ENCODE measurements at places on chromosomes 16 and 17.

DNA sequence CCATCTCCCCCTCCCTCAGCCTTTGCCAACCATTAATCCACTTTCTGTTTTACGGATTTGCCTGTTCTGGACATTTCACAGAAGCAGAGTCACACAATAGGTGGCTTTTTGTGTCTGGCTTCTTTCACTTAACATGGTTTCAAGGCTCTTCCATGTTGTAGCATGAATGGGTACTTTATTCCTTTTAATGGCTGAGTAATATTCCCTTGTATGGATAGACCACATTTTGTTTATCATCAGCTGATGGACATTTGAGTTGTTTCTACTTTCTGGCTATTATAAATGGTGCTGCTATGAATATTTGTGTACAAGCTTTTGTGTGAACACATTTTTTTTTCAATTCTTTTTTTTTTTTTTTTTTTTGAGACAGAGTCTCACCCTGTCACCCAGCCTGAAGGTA, 175.6 kb upstream of the RPH3AL start:
- no peak for DNase-seq

GRCh38 chr17:12548558-12548957, 117.1 kb upstream of the MYOCD start:
- no peak for DNase-seq

DNA sequence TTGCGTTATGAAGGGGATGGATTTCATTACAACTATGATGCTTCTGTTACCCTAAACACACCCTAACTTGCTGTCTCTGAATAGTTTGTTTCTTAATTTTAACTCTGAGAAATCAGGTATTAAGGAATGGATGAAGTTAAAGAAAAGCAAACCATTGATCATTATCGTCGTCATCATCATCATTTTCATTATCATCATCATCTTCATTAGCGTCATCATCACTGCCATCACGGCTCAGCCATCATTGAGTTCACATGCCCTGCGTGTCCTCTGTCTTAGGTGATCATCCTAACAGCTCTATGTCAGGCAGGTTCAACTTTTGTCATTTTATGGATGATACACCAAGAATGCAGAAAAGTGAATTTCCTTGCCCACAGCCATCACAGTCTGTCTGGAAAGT, 477.5 kb upstream of the EEF2KMT start:
- DNase-seq, result no peak

DNA sequence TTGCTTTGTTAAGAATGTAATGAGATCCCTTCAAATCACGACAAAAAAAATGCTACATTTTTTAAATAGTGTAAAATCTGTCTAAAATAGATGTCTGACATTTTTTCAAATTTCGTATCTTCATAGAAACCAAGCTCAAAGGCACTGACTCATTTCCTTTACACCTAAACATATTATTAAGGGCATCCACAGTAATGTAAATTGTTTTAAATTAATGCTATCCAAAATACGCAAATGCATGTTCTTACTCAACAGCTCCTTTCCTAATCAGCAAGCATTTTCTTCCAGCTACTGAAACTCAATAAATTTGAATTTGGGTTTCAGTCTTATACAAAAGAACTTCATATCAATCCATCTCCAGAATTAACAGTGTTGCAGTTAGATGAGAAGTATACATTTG, 4.3 kb downstream of the C16orf87 start:
- no peak for DNase-seq

- DNase-seq, result no peak
Measured at GRCh38 chr16:58948244-58948643, 214.1 kb upstream of the GOT2 start.

DNA sequence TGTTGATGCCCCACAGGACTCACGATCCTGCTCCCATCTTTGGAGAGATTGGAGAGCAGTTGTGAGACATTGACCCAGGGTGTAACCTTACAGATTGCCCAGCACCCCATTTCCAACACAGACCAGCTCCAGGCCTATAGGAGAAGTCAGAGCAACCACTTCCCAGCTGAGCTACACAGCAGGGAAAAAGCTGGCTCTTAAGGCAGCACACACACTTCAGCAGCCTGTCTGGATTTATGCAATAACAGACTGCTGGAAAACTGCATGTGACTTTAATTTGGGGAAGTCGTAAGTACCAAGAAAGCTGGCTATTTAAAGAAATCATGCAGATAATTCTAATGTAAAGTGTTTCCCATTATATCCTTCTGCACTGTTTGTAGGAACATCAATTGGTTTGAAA, 30.8 kb downstream of the NOG start:
- no peak for DNase-seq

- no peak for DNase-seq
Measured at GRCh38 chr17:32880671-32881453, 3.9 kb upstream of the MYO1D start.

Measured in stimulated activated naive CD4-positive, alpha-beta T cell treated with Interleukin-2 at 50 U/mL for 16 hours (primary cell).